ENCODE measurements at places on chromosomes 7 and 10. TPM values are rescaled to one million over a fixed set of nuclear protein-coding genes. Genes with fewer than 3 reads are reported as not detected.

DNA sequence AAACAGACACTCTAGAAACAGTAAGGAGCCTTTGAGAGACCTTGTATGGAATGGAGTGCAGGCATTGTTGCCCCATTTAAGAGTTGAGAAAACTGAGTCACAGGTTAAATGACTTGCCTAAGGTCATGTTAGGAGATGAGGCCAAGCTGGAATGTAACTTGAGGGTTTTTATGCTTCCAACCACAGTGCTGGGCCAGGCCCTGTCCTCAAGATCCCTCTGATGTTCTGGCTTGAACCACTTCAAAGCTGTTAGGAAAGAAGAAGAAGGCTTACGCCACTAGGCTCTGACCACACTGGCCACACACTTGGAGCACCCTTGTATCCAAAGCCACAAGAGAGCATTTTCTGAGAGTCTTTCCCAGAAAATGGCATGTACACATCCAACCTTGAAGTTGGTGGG is 42.7 kb downstream of the PLAU start:
- H3K27ac ChIP-seq = no peak overlapping the region
- no peaks in the 10 kb centered on the region for H3K36me3 ChIP-seq
- no peaks in the 10 kb centered on the region for H3K27me3 ChIP-seq
- H3K4me1 ChIP-seq = peaks cover 29% of the 10 kb centered on the region
- no peak overlapping the region for H3K4me3 ChIP-seq

GRCh38 chr10:91198781-91199180 is 21.7 kb upstream of the PCGF5 start:
- H3K27me3 ChIP-seq = no peaks in the 10 kb centered on the region
- peaks cover 2% of the 10 kb centered on the region for H3K36me3 ChIP-seq
- peak overlapping the region; percentile 46 for H3K27ac ChIP-seq
- peaks cover 31% of the 10 kb centered on the region for H3K4me1 ChIP-seq
- H3K4me3 ChIP-seq = no peak overlapping the region

DNA sequence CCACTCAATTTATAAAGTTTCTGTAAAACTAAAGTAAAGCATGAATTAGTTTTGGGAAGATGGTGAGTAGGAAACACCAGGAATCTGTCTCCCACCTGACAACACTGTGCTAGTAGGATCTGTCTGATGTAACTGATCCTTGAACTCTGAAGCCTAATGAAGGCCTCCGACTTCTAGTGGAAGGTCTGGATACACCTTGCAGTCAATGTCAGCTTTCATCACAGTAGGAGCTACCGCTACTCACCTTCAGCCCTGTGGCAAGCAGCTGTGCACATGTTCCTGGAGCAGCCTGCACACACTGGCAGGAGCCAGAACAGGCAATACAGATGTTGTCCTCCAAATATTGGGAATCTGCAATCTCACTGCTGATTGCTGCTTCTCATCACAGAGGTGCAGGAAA is 471.4 kb downstream of the PTPRN2 start:
- no peak for DNase-seq
- peaks cover 4% of the 10 kb centered on the region for H3K36me3 ChIP-seq
- no peak overlapping the region for H3K4me3 ChIP-seq

DNA sequence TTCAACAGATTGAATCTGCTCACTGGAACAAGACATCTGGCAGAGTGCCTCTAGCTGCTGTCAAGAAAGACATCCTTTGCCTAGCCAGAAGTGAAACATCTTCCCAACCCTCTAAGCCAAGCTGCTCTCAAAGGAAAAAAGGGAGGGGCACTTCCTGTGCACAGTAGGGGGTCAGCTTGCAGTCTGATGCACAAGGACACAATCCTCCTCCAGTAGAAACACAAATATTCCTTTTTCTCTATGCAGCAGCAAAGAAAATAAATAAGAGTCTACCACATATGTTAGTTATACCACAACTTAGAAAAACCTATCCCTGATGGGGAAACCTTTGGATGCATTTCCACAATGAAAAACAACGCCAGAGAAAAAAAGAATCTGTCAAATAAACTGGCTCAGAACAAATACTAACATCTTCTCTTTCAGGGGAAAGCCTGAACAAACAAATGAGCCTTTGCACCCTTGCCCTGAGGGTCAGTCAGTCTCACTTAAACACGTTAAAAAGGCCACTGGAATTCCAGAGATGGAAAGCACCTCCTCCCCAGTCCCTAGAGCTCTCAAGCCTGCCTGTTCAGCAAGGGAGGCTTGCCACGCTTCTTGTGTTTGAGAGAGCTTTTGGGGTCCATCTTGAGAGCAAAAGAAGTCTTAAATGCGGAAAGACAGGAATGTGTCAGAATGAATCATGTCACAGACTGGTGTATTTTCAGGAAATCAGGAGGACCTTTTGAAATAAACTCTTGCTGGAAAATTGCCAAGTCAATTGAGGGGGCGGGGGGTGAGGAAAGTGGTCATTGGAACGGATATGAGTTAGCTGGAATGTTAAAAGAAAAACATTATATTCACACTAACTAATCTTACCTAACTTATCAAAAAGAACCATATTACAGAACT is 7.5 kb downstream of the LAMB1 start:
- H3K27me3 ChIP-seq = no peaks in the 10 kb centered on the region
- peak overlapping the region; percentile 90 for H3K27ac ChIP-seq

- no peak overlapping the region for H3K27ac ChIP-seq
- no peak overlapping the region for H3K4me3 ChIP-seq
- H3K36me3 ChIP-seq = no peaks in the 10 kb centered on the region
- H3K4me1 ChIP-seq = no peaks in the 10 kb centered on the region
- H3K27me3 ChIP-seq = peaks cover 6% of the 10 kb centered on the region
Measured at GRCh38 chr7:1357601-1358271, 101.5 kb downstream of the MICALL2 start.

DNA sequence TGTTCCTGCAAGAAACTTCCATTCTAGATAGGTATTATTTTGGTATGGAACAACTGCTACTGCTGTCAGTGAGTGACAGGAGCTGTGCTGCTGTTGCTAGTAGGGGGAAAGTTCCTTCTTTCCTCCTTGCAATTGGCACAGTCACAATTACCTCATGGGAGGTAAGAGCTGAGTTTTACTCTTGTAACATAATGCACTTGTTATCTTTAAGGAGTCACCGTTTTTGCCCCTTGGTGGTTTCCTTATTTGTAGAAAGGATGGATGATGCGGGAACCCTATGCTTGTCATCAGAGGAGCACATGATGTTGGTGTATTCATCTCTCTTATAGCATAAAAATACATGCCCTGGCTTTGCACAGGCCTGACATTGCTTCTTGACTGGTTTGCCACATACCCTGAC is 234.7 kb upstream of the NPY start:
- peaks cover 8% of the 10 kb centered on the region for H3K4me1 ChIP-seq
- no peak for DNase-seq
- H3K36me3 ChIP-seq = no peaks in the 10 kb centered on the region
- no peak overlapping the region for H3K27ac ChIP-seq

DNA sequence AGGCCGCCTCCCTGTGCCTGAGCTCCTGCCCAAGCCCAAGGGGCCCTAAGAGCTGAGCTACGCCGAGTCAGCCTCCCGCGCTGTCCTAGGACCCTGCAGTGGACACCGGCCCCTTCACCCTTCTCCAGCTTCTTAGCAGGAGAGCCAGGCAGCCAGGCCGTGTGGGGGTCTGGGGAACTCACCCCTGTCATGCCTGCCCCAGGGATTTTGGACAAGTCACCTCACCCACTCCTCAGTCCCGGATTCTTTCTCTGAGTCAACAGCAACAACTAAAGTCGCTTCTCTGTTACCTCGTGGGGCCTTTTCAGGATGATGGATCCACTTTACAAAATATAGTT is 79.3 kb downstream of the MKI67 start:
- no peaks in the 10 kb centered on the region for H3K27me3 ChIP-seq
- DNase-seq = no peak
- H3K4me3 ChIP-seq = no peak overlapping the region
- no peaks in the 10 kb centered on the region for H3K4me1 ChIP-seq
- no peak overlapping the region for H3K27ac ChIP-seq

GRCh38 chr7:92727755-92728154 is 108.6 kb downstream of the CDK6 start:
- H3K4me1 ChIP-seq = peaks cover 61% of the 10 kb centered on the region
- H3K4me3 ChIP-seq = no peak overlapping the region
- no peaks in the 10 kb centered on the region for H3K27me3 ChIP-seq
- H3K27ac ChIP-seq = peak overlapping the region; percentile 71
- peaks cover 17% of the 10 kb centered on the region for H3K36me3 ChIP-seq
- DNase-seq = no peak

DNA sequence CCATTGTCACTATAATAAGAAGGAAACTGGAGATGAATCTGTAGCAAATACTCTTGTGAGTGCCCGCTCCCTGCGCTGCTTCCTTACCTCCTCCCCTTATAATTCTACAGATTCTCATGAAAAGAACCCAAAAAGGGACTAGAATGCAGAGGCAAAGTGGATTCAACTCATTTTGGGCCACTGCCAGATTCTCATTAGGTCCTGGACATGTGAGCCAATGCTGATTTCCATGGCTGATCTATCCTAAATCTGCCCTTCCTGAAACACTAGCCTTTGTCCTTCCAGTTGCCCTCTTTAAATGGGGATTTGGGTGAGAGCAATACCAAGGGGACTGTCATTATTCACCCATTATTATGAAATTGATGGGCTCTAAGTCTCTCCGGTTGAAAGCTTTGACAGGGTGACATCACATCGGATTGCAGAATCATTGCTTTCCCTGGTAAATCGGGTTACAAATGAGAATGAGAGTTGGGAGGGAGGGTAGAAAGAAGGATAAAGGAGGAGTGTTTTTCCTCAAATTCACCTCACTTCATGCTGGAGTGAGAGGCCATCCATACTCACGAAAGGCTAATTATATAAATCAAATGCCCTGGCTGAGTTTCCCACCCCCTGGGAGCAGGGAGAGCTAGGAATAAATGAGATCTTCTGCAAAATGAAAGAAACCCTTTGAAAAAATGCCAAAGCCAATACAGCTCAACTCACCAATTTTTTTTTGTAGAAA is 37.5 kb downstream of the PTN start:
- H3K36me3 ChIP-seq = peaks cover 4% of the 10 kb centered on the region
- H3K4me3 ChIP-seq = no peak overlapping the region
- DNase-seq = no peak

- H3K4me1 ChIP-seq = no peaks in the 10 kb centered on the region
- no peaks in the 10 kb centered on the region for H3K27me3 ChIP-seq
- no peak overlapping the region for H3K4me3 ChIP-seq
- H3K27ac ChIP-seq = no peak overlapping the region
- H3K36me3 ChIP-seq = peaks cover 39% of the 10 kb centered on the region
- DNase-seq = no peak
Measured at GRCh38 chr10:35035606-35036005, 54.5 kb downstream of the CUL2 start.

DNA sequence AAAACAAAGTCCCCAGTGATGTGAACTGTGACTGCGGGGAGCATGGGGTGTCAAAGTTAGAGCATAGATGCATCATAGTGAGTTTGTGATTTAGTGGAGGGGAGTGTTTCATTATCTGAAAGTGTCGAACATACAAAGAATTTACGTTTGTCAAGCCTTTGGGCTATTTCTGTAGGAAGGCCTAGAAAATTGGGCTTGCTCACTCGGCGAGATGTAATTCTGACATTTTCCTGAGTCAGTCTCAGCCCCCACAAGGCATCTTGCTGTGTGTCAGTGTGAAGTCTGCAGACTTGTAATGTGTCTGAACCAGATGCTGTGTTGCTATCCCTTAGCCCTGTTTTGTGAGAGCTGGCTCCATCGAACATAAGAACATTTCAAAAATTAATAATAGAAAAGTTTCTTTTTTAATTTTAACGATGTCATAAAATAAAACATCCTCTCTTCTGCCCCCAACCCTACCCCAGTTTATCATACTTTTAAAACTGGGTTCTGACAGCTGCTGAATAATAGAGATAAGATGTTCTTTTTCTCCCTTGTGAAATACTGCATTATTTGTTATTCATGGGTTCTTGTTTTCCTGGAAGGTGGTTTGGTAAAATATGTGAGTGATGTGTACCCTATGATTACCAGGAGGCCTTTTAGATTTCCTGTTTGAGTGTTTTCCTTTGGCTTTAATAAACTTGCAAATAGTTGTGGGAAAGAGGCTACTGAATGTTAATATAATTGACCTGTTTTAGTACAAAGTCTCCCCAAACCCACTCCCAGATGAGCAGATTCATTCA is 207.4 kb downstream of the GPR158 start:
- no peaks in the 10 kb centered on the region for H3K27me3 ChIP-seq
- H3K4me1 ChIP-seq = no peaks in the 10 kb centered on the region
- no peaks in the 10 kb centered on the region for H3K36me3 ChIP-seq
- H3K27ac ChIP-seq = no peak overlapping the region

DNA sequence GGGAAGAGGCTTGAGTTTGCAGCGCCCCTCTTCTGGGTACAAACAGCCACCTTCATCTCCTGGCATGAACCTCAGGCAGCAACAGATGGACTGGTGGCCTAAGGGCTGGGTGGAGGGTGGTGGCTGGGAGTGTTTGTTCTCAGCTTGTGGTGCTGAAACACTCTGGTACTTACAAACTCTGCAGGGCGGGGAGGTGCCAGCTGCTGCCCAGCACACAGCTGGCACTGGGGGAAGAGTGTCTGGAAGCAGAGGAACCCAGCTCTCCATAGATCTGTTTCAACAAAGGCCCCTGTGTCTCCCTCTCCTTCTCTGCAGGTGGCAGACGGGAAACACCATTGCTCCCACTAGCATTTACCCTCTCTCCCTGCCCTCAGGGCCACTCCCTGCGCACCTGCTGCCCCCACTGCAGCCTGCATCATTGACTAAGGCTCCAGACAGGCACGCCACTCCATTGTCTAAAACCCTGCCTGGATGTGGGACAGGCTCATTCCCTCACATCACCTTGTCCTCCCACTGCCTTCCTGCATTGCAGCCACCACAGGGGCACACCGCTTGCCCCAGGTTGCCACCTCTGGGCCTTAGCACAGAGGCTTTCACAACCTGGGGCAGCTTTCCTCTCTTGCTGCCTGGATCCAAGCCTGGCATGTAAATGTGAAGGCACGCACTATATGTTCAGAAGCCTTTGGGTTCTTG is 6.5 kb downstream of the ARHGAP22 start:
- H3K4me3 ChIP-seq = no peak overlapping the region
- H3K27me3 ChIP-seq = no peaks in the 10 kb centered on the region
- H3K4me1 ChIP-seq = peaks cover 24% of the 10 kb centered on the region
- DNase-seq = peak; percentile 68
- no peak overlapping the region for H3K27ac ChIP-seq
- no peaks in the 10 kb centered on the region for H3K36me3 ChIP-seq

- no peak for DNase-seq
- no peak overlapping the region for H3K4me3 ChIP-seq
- H3K4me1 ChIP-seq = no peaks in the 10 kb centered on the region
- no peaks in the 10 kb centered on the region for H3K27me3 ChIP-seq
- H3K36me3 ChIP-seq = peaks cover 25% of the 10 kb centered on the region
Measured at GRCh38 chr7:4784799-4785198, 9.4 kb downstream of the AP5Z1 start.

- H3K27me3 ChIP-seq = no peaks in the 10 kb centered on the region
- DNase-seq = peak; percentile 80
- H3K4me1 ChIP-seq = no peaks in the 10 kb centered on the region
- H3K27ac ChIP-seq = no peak overlapping the region
- H3K36me3 ChIP-seq = peaks cover 71% of the 10 kb centered on the region
- no peak overlapping the region for H3K4me3 ChIP-seq
Measured at GRCh38 chr7:149448961-149449360, 11.9 kb downstream of the ZNF777 start.

SEM1 gene
- total RNA-seq = 46.5 TPM

FRAT1 gene
- total RNA-seq = 3.6 TPM

STYXL1 gene
- 32.5 TPM for total RNA-seq

GNAI1 gene
- total RNA-seq = 44.4 TPM

COL28A1 gene
- 1.1 TPM for total RNA-seq

TMEM130 gene
- total RNA-seq = 1.5 TPM

Data from osteocyte (in vitro differentiated cells).